ENCODE measurements at places on chromosomes 2 and 18.

DNA sequence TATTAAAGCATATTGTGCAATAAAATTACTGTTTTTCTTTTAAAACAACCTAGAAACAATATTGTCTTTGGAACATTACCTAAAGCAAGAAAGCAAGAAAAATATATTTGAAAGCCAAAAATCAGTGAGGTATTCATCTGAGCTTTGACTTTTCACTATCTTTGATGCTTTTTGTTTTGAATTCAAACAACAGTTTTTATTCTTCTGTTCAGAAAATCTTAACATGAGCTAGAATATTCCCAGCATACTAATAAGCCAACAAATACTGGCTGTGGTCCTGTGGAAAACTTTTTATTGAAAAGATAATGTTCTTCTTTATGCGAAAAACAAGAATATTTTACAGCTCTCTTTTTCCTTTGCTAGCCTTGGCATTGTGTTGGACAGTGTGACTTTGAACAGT, 19.8 kb downstream of the FAM171B start:
- no peak for DNase-seq

DNA sequence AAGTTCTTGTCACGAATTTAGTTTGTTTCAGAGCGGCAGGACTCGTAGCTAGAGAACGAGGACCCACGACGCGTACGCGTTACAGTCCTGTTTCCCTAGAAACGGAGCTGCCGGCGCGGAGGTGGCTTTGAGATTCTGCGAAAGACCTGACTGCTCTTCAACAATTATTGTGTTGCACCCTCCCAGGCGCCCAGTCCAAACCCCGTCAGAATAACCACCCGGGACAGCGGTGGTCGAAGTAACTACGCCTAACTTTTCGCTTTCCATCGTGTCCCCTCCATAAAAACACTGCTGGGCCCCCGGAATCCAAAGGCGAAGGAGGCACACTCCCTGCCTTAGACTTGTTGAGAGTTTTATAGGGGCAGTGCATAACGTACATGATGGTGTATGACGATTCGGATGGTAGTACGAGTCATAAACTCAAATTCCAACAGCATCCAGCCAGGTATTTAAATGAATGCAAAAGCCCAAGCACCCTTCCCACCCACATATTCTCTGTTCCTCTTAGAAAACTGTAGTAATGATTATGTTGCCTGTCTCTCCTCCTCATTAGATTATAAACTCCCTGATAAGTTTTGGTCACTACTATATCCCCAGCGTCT, 651 bp upstream of the STAM2 start:
- no peak for DNase-seq

- no peak for DNase-seq
These were observed 16.4 kb upstream of the RGPD8 start for GRCh38 chr2:112449854-112450253.

- no peak for DNase-seq
These were observed 131.4 kb downstream of the AKAIN1 start for GRCh38 chr18:5065615-5066014.

DNA sequence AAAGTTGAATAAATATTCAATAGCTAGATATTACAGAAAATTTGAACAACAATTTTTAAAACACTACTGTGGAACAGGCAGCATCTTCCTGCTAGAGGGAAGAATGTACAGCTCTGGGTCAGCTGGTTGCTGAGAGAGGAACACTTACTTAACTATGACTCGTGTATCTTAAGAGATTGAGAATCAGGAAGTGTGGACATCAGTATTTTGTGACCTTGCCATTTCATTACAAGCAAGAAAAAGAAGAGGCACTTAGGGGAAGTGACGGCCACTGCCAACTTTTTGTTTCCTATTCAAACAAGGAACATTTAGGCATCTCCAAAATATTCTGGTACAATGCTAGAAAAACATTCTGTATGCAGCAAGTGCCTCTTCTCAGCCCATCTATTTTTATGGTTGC, 45.9 kb downstream of the ITPRID2 start:
- no peak for DNase-seq

DNA sequence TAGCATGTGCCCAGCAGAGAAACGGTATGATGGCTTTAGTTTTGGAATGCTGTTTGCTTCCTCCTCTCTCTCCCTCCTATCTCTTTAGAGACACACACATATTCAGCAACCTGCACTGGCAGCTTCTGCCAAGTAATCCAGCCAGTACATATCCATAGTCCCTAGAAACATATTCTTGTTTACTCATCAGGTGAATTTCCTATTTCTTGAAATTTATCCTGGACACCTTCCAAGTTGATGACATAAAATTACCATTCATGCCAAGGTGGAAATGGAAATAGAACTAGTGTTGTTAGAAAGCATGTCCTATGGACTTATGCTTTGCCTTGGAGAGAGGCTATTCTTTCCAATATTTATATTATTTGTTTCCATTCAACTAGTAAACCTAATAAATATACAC, 50.9 kb upstream of the RGPD4 start:
- DNase-seq = no peak

DNA sequence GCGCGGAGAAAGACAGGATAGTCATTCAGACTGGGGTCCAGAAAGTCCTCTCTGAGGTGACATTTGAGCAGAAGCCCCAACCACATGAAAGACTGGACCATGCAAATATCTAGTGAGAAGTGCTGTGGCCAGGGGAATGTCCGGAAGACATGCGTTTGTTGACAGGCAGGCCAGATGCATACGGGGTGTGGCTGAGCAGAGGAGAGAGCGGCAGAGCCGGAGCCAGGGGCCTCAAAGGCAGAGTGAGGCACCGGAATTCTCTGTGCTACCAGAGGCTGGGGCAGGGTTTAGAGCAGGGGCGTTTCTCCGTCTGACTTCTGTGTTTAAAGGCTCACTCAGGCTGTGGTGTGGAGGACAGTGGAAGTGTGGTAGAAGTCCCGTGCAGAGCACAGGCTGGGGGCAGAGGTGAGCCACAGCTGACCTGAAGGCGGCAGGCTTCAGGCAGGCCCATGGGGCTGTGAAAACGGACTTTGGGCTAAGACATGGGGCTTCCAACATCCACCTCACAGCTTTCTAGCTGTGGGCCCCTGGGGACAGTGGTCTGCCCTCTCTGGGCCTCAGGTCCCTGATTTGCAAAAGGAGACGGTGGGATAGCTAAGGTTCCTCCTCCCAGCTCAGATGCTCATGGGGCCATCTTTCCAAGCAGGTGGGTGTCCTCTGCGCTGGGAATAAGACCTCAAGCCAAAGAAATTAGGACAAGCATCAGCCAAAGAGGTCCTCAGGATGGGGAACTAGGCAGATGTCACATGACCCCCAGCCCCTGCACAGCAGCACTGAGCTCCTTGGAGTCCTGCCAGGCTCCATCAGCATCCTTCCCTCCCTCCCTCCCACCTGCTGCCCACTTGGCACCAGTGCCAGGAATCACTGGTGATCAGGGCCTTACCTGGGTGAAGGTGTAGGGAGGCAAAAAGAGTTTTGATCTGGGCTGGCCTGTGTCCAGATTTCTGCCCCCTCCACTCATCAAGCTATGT, 11.2 kb downstream of the RUFY4 start:
- no peak for DNase-seq

- DNase-seq = no peak
These were observed 4.8 kb upstream of the KDM3A start for GRCh38 chr2:86436328-86436727.

DNA sequence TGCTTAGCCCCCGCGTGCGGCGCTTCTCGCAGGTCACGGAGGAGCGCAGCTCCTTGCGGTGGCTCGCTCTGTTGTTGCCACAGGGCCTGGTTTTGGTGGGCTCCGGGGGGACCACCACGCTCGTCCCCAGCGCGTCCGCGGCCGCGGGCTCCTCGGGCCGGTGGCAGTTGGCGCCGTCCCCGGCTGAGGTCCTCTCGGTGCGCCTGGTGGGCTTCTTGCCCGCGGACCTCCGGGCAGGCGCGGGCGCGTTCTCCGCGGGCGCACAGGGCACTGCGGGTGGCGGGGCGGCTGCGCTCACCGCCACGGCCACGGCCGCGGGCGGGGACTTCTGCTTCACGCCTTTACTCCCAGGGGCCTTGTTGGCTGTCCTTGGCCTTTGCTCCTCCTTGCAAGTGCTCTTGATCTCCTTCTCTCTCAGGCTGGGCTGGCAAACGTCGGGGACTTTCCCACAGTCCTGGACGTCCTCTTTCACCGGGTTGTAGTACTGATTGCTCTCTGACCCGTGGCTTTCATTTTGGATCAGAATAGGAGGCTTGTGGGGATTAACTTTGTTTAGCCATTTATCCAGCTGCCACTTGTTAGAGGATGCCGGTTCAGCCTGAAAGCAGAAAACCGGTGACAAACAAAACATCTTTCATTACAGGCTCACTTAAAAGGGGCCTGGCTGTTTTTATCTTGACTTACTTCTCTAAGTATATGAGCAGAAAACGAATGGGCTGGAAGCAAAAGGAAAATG, 104.0 kb upstream of the REV1 start:
- no peak for DNase-seq

- no peak for DNase-seq
These were observed 114.6 kb upstream of the SLC1A4 start for GRCh38 chr2:64874593-64874992.

DNA sequence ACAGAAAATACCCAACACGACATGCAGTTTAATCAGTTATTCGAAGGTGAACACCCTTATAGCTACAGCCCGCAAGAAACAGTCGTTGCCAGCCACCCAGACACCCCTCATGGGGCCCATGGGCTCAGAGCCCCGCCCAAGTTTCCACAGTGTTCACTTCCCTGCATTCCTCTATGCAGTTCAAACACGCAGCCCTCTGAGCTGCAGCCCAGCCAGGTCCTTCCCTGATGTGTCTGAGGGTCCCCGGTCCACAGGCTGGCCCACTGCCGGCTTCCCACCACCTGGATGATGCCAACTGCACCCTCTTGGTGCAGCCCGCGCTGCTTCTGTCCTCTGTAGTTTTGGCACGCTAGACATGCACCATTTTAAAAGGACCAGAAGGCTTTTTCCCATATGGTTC, 87.4 kb downstream of the ZNF516 start:
- DNase-seq = no peak

GRCh38 chr18:58762781-58763171, 91.5 kb downstream of the MALT1 start:
- no peak for DNase-seq

DNA sequence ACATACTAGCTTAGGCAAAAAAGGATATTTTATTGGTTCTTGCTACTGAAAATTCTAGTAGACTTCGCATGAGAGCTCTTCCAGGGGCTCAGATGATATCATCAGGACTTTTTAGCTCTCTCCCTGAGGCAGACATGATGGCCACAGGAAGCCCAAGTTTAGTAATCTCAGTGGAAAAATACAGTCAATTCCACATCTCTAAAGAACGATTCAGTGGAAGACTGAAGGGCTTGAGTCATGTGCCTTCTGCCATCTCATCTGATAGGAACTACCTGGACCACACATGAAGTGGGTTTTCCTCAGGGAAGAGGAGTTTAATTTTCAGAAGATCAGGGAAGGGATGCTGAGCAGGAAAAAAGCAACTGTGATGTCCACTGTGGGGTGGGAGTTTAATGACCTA, 117.3 kb downstream of the TTC27 start:
- DNase-seq = no peak

DNA sequence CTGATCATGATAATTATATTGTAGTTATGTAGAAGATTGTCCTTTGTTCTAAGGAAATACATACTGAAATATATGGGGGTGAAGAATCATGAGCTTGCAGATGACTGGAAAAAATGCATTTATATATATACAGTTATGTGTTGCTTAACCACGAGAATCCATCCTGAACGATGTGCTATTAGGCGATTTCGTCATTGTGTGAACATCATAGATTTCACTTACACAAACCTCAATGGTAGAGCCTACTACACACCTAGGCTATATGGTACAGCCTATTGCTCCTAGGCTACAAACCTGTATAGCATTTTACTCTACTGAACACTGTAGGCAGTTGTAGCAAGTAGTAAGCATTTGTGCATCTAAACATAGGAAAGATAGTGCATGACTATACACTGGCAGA, 2.6 kb upstream of the ACAA2 start:
- no peak for DNase-seq

DNA sequence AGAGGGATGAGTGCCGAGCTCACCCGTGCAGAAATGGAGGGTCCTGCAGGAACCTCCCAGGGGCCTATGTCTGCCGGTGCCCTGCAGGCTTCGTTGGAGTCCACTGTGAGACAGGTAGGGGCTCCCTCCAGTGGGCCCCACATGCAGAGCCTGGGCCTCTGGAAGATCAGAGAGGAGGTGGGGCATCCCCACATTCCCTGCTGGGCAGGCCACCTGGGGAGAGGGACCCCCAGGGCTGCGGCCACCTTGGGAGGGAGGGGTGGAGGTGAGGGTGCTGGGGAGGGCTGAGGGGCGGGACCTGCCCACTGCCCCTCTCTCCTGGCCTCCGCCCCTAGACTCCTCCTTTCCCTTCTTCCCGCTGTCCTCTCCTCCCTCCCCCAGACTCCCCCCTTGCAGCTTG, 38.5 kb downstream of the MTERF4 start:
- DNase-seq = no peak

GRCh38 chr2:127000937-127001336, 102.2 kb downstream of the TEX51 start:
- DNase-seq = no peak

DNA sequence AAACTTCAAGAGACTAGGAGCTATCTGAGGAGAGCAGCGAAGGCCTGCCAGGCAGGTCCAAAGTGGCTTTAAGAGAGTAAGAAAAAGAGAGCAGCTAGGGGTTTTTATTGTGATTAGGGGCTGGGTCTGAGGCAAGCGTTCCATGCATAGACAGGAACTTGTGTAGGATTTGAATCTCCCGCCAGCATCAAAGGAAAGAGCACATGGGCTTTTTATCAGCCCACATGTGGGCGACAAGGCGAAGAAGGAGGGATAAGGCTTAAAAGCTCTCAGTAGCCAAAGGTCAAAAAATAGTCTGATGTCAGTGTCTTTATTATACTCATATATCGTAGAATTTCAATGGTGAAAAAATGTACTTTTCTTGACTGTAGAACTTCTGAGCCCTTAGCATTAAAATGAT, 178.5 kb upstream of the TMEFF2 start:
- no peak for DNase-seq

DNA sequence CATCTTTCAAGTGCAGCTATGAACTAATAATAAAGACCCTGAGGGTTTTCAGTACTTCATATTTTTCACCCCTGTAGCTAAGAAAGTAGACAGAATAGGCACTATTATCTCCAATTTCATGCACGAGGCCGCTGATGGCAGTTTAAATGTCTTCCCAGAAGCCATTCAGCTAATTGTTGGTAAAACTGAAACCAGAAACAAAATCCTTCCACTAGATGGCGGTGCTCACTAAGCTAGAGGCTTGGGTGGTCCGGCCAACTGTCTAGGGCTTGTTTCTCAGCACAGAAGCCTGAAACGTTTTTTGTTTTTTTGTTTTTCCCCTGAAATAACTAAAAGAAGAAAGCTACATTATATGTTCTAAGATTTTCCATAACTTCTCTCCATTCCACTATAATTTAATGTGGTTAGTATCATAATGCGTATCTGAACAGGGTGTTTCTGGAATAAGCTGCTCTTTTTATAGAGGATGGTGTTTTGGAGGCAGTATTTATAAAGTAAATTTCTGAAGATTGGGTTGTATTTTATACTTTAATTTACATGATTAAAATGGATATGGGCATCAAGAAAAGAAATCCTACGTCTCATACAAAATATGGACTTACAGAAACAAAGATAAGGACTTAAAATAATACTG, 159.4 kb downstream of the PIK3C3 start:
- no peak for DNase-seq
